ENCODE measurements at places on chromosomes 5 and 9.

DNA sequence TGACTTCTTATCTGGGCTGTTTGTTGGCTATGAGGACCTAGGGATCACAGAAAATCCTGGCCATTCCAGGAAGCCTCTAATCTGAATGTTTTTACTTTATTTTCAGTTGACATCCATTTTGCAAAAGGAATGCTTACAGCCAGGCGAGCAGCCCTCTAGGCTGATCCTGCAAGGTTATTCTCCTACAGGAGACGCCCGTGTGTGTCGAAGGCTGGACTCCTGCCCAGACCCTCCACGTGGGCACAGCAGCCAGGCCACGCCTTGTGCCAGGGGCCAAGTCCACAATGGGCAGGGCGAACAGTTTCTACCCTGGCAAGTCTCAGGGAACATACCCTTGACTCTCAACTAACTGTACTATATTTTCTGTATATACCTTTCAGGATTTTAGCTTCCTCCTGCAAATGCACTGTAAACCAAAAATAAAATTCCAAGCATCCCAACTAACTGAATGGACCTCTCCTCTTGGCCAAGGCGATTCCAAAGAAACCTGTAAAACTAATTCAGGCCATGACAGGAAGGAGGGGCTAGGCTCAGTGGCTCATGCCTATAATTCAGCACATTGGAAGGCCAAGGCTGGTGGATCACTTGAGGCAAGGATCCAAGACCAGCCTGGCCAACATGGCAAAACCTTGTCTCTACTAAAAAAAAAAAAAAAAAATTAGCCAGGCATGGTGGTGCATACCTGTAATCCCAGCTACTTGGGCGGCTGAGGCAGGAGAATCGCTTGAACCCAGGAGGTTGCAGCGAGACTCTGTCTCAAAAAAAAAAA is 5.7 kb downstream of the CMBL start:
- DNase-seq: peak; percentile 23

- no peak for DNase-seq
Observed at GRCh38 chr5:87572611-87573010, 159.9 kb upstream of the CCNH start.

DNA sequence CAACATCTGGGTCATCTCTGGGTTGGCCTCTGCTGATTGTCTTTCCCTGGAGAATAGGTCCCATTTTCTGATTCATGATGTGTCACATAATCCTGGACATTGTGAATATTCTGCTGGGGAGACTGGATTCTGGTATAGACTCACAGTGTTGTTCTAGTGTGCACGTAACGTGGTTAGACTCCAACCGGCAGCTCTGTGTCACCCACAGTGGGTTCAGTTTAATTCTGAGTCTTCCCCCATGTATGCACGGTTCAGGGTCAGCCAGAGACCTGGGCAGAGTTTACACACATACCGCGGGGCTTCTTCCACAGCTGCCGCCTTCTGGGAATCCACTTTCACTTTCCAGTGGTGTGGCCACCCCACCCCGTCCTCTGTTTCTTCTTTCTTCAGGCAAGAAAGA is 38.0 kb upstream of the LRRC14B start:
- no peak for DNase-seq

DNA sequence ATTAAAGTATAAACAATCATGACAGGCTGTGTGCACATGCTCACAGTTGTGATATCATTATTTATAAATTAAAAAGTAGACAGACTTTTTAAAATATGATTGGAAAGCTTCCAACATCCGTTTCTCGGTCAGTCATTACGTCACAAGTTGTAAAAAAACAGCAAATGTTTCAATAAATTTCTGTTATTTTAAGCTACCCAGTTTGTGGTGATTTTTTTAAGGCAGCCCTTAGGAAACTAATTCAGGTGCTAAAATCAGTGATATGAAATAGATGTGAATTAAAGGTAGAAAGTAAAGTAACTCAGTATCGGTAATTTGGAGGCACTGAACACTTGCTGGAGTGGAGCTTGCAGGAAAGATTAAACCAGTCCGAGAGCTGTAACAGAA is 1.2 kb downstream of the CCNH start:
- DNase-seq: no peak

DNA sequence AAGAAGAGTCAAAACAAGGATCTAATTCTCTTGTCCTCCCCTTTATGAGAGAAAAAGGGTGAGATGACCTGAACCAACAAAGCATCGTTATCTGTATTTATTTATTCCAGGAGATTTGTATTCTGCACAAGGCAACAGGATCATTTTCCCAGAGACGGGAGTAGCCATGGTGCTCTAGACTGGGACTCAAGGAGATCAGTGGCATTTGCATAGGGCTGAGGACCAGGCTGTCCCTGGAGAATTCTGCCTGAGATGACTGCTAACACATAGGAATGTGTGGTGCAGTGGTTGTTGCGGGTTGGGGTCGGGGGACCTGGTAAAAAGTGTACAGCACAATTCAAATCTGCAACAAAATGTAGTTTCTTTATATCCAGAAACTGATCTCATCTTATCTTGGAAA is 22.3 kb upstream of the ZNF474 start:
- DNase-seq: no peak

DNA sequence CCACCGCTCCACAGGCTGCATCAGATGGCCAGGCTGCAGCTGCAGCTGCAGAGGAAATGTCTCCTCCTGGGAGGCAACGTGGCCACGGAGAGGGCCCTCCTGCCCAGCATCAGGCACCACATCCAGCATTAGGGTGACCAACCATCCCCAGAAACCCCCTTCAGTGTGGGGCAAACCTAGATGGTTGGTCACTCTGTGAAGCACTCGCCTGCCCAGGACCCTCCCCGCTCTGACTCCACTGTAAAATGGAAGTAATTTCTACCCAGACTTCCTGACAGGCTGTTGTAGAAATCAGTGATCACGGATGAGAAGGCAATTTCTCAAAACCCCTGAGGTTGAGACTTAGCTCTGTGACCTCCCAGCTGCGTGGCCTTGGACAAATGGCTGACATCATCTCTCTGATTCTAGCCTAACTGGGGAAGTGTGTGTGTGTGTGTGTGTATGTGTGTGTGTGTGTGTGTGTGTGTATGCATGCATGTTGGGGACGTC is 31.6 kb downstream of the B4GALT1 start:
- no peak for DNase-seq

DNA sequence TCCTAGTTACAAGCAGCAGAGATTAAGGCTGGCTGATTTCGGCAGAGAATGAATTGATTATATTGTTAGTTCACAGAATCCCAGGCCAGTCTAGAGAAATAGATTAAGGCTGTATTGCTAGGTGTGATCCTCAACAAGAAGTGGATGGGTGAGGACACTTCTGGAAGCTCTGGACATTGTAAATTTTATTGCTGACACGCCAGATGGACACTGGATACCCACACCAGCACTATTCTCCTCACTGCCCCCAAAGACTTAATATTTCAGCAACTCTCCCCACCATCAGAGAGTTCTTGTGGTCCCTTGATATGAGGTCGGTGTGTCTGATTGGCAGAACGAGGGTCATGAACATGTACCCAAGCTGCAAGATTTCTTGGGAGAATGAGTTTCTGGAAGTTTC is 171.6 kb upstream of the EGFLAM start:
- DNase-seq: no peak

DNA sequence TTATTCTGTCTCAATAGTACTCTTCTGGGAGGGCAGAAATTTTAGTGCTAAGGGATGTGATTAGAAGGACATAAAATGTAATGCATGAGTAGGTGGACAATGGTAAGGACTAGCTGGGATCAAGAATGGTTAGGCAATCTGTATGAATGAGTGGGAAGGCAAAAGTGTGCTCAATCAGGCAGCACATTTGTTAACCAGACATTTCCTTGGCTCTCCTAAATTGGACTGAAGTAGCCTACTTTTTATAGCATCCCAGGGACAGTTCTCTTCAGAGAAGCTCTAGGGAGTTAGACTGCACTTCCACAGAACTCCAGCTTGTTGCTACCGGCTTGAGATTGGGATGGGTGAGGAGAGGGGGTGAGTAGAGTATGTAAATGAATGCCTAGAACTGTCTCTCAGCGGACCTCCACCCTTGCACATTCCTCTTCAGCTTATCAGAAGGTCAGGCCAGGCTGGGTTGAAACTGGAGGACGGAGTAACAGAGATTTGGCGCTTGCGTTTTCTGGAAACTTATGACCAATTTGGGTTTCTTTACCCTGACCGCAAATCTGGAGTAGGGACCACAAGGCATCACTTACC is 19.0 kb upstream of the ARL14EPL start:
- no peak for DNase-seq

DNA sequence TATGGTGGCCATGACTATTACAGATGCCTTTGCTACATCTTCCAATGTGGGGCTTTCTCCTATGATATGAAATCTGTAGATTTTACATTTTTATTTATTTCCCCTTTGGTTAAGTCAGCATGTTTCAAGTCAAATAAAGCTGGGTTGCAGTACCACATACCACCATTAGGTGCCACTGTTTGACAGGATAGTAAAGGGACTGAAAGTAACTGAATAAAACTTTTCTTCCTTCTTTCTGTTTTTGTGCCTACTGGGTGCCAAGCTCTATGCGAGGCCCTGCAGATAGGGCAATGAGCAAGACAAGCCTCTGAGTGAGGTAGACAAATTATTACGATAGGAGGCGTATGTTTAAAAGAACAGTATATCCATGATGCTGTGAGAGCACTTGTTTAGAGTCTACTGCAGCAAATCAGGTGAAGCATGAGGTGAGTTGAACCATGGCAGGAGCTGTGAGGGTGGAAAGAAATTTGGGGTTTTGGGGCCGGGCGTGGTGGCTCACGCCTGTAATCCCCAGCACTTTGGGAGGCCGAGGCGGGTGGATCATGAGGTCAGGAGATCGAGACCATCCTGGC is 64.8 kb downstream of the GDNF start:
- DNase-seq: no peak

DNA sequence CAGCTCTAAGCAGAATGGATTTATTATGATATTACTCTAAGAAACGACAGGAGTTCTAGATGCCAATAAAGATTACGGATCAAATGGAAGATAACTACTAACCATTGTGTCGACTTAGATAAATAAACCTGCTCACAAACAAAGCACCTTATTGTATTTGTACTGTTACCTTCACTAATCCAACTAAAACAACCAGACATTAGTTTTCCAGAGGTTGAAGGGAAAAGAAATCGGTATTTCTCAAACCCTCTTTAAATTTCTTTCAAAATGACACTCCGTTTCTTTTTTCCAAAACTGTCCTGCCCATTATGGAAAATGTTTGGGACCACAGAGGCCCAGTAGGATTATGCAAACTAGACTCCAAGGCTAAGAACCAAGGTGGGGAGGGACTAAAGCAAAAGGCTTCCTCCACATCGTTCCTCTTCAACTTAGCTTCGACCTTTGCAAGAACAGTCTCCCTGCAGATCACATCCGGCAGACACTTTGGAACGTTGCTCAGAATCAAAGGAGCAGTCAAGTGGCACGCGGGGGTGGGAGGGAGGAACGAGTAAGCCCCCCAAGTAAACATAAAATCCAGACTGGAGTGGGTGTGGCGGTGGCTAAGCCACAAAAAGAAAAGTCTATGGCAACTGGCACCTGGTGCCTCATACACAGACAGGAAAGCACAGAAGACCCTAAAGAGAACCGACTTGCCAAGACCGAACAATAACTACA is 2.7 kb downstream of the MLLT3 start:
- no peak for DNase-seq

GRCh38 chr5:151082282-151082902 is 1.6 kb upstream of the TNIP1 start:
- DNase-seq: no peak

- DNase-seq: no peak
Observed at GRCh38 chr5:52878656-52879055, 90.9 kb downstream of the ITGA1 start.

DNA sequence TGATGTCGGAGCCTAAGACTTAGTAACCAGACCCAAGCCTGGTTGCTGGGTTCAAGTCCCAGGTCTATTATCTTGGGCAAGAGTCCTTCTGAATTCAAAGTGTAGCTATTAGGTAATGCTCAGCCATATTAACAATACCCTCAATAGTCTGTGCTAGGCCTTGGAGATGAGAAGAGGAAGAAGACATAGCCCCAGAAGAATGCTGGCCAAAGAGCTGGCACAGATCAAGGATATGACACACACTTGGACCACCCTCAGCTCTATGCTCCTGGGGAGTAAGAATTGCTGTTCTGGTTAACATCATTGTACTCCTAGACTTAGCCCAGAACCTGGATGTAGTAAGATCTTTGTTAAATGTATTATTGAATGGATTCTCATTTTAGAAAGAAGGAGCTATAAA is 426.7 kb downstream of the CDK5RAP2 start:
- no peak for DNase-seq

DNA sequence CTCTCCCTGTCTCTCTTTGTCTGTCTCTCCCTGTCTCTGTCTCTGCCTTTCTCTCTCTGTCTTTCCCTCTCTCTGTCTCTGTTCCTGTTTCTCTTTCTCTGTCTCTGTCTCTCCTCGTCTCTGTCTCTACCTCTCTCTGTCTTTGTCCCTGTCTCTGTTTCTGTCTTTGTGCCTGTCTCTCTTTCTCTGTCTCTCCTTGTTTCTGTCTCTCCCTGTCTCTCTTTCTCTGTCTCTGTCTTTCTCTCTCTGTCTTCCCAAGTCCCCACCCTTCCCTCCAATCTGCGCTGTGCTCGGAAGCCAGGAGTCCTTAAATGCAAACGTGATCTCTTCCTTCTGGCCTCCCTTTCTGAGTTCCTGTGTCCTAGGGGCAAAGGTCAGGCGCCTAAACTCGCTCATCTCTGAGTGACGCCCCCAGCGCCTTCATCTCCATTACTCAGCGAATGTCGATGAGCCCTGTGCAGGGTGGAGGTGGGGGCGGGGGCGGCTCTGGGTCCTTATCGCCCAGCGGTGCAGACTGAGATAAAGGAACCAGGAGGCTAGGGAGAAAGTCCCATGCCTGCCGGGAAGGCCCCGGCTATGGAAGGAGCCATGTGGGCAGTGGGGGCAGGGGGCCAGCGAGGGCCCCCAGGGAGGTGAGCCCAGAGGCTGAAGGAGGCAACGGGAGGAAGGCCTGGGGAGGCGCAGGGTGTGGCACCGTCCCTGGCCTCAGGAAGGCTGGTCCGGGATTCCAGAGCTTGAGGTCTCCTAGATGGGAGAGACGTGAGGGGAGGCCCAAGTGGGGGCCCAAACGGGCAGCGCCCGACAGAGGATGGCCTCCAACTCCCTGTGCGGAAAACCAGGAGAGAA is 1.5 kb upstream of the SLC6A19 start:
- no peak for DNase-seq

GRCh38 chr5:67902497-67902830 is 313.1 kb upstream of the PIK3R1 start:
- DNase-seq: no peak

DNA sequence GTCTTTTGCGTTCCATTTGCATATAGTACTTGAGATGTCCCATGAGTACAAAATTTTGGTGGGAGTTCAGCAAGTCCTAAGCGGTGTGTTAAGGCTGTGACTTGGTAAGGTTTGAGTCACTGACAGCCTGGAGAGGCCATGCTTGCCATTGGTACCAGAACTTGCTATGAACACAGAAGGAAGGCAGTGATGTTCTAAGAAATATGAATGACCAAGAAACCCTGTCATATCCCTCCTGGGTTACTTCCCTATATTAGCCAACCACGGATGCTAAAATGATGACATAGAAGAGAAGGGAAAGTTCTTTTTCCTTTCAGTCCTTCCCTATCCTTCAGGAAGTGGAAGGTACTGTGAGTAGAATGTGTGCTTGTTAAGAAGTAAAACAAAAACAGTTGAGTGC is 136.7 kb downstream of the GCNT1 start:
- DNase-seq: no peak

- DNase-seq: no peak
Observed at GRCh38 chr9:97742545-97742944, 45.4 kb upstream of the XPA start.

- DNase-seq: no peak
Observed at GRCh38 chr9:133115604-133116345, 5.3 kb downstream of the RALGDS start.

GRCh38 chr9:116471944-116472506 is 215.1 kb upstream of the TRIM32 start:
- DNase-seq: no peak

All from hippocampal formation (tissue), 2 donors.